ENCODE measurements at places on chromosomes 11 and 22.

DNA sequence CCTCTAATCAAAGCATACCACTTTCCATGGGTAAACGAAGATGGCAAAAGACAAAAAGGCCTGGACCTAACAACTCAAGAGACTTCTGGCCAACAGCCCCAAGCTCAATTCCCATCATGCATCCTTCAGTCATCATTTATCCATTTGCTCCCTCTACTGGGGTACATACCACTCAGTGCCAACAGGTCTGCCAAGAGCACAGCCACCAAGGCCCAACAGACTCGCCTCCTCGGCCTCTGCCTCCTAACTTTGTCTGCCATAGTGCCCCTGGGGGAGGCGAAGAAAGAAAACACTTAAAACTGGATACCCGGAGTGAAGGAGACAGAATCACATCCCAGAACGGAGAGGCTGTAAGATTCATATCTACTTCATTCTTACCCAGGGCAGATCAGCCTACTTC, 1.1 kb downstream of the HYOU1 start:
- DNase-seq = no peak

DNA sequence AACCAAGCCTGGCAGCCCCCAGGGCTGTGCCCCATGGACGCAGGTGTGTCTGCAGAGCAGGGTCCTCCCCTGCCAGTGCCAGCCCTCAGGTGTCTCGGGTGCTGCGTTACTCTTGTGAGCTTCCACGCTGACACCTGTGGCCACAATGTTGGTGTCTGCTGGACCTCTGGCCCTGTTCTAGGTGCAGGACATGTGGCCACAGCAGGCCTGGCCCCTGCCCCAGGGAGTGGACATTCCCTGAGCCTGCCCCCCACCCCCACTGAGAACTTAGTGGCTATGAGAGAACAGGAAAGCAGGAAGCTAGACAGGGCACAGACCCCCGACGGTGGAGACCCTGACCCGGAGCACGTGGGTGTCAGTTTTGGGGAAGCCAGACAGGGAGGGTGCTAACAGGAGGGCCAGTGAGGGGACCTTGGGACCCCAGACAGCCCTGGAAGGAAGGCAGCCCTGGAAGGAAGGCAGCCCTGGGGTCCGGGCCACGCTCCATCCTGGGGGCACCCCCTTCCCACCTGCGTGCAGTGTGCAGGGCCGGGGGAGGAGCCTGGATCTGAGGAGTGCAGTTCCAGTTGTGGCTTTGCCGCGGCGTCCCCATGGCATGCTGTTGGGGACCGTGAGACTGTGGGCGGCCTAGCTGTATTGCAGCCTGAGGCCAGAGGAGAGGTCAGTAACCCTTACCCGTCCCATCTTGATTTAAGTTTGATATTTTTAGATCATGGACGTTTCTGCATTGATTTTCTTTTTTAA, 43.9 kb upstream of the PPARA start:
- DNase-seq = no peak

GRCh38 chr22:26941896-26942636, 284.7 kb downstream of the MIAT start:
- DNase-seq = no peak

DNA sequence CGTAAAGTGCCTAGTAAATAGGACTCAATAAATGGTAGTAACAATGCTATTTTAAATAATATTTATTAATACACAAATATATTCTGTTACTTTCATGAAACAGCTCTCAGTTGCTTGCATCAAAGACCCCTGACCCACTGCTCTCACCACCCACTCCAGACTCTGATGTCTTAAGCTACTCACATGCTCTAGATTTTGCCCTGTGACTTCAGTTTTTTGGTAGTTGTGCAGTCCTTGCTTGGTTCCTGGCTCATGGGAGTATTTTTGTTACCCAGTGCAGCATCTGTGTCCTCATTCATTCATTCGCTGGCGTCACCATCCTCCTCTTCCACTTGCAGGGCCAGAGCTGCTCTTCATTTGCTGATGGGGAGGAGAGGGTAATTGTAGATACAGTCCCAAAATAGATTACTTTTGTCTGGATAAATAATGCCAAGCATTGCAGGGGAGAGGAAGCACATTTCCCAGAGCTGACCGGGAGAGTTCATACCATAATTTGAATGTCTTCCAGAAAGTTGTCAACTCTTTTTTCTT, 12.7 kb downstream of the MRPL48 start:
- DNase-seq = no peak

DNA sequence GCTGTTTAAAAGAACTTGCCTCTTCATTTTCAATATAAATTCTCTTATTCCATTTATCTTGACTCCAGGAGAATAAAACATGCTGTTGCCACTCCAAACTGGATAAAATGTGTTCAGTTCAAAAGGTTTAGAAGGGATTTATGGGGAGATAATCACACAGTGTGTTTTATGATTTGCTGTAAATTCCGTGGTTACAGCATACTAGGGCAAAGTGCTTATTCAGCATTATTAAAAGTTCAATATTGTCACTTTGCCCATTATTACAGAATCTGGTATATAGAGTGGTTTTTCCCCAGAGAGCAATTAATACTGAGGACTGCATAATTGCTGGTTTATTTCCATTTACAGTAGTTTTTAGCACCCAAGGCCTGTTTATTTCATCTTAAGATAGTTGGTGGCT, 780.9 kb upstream of the RAG2 start:
- no peak for DNase-seq
